ENCODE measurements at places on chromosomes 4 and X.

- no peak for DNase-seq
Measured at GRCh38 chrX:30592831-30593230, 15.3 kb upstream of the TASL start.

- no peak for DNase-seq
Measured at GRCh38 chr4:127214931-127215330, 417.8 kb upstream of the INTU start.

DNA sequence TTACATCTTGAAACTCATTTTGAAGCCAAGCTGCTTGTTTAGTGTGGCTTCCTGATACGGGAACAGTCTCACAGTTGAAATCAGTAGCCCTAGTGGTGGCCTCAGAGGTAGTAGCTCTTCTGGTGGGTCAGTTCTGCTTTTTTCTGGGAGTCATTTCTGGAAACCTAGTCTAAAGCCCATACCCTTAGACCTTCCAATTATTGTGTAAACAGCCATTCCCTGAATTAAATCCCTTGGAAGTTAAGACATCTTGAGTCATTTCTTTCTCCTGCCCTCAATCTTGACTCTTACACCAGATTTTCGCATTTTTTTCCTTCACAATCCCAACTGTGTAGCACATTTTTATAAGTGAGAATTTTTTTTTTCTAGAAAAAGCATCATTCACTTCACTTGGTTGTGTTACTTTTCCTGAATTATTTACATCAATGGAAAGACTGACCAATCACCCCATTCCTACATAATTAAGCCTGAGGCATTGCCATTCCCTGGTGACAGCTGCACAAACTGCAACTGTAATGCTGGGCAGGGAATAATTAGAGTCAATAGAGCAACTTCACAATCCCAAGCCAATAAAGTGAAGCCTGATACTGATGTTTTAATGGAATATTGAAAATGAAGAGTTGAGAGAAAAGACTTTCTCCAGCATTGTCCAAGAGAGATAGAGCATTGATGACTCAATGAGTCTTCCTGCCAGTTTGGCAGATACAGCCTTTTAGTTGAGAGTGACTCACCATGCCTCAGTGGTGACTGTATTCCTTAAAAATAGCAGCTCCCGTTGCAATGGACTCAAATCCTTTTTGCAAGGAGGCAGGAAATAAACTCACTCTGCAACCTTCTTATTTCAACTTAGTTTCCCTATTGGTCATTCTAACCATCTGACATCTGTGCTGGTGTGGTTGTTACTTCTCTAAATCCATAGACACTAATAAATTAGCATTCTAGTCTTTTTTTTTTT lies 13.0 kb upstream of the SEPSECS start:
- DNase-seq, result no peak

DNA sequence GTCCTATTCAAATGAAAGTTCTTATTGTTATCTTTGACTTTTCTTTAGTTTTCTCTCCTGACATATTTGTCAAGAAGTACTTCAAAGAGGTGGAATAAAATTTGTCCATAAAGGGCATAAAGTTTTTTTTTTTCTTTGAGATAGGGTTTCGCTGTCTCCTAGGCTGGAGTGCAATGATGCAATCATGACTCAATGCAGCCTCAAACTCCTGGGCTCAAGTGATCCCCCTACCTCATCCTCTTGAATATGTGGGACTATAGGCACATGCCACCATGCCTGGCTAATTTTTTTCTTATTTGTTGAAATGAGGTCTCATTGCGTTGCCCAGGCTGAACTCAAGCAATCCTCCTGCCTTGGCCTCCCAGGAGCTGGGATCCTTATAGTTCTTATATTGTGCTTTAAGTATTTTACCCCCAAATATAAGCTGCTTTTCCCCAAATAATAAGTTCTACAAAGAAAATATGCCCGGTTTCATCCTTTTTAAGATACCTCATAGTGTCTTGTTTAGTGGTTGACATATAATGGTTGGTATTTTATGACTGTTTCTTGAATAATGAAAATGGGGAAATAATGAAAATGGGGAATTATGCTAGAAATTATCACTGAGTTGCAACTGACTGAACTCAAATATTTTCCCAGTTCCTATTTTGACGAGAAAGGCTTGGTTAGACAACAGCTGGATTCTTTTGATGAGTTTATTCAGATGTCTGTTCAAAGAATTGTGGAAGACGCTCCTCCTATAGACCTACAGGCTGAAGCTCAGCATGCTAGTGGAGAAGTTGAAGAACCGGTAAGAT lies 11.6 kb downstream of the POLR2B start:
- no peak for DNase-seq

DNA sequence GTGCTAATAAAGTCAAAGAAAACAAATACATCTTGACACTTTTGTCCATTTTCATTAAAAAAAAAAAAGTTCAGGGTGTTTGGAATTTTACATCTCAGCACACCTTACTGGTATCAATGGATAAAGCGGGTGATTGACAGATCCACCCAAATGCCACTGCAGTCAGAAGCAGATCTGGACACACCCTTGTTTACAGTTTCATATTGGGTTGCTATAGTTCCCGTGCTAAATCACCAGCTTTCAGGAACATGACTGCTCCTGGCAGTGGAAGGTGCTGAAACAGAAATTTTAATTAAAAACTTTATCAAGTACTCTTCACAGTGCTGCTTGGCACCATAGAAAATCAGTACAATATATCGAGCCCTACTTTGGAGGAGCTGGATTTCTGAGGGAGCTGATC lies 116.3 kb downstream of the STOX2 start:
- no peak for DNase-seq

DNA sequence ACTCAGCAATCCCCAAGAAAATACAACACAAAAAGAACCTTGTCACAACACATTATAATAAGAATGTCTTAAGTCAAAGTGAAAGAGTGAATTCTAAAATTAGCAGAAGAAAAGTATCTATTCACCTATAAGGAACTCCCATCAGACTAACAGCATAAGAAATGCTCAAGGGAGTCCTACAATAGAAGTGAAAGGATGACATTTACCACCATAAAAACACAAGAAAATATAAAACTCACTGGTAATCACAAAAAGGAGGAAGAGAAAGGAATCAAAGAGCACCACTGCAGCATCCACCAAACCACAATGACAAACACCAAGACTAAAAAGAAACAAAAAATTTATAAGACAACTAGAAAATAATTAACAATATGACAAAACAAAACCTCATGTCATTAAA lies 257.0 kb upstream of the AGTR2 start:
- DNase-seq, result no peak

DNA sequence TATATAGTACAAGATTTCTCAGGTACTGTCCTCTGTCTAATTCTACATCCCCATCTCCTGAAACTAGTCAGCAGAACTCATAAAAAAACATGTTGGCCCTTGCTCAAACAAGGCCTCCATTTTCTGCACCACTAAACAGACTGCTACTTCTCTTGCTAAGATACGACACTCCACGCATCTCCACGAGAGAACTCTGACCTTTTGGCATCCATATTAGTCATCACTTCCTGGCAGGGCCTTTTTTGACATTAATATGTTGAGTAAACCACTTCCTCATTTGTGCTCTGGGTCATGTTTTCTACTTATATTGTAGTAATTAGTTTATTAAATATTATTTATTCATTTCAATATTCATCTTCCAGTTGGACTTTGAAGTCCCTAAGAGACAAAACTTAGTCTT lies 65.6 kb downstream of the DCAF8L1 start:
- no peak for DNase-seq

DNA sequence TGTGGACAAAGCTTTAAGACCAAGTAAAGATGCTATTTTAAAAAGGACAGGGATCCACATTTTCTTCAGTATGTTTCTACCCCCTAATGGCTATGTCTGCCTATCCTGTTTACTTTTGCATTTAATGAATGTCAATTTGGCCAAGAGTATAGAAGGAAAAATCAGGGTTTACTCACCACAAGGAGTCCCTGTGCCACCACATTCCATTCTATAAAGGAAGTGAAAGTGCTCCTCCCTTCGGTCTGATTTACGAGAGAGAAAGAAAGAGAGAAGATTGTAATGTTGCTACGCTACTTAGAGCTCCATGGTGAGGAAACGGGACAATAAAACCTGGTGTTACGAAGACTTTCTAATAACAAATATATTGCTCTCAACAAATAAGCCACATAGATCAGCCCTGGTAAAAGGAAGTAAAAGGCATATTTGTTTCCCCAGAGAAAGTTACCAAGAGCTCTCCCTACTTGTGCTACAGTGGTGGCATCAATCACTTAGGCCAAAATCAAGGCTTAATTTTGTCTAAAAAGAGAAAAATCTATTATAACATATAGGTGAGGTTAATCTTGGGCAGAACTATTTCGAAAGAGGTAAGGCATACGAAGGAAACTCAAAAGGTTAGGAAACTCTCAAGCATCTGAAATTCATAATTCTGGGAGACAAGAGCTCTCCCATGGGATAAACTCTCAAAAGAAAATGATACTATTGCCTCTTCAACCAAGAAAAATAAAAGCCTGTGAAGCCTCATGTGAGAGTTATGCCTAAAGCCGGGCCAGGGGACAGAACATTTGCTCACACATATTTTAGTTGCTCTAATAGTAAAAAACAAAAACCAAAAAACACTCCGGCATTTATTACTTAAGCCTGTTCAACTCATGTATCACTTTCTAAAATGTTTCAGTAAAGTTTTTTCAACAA lies 29.5 kb downstream of the TAPT1 start:
- DNase-seq, result no peak

- DNase-seq, result no peak
Measured at GRCh38 chr4:5366421-5366820, 315.1 kb downstream of the STK32B start.

- no peak for DNase-seq
Measured at GRCh38 chrX:136200466-136200865, 50.7 kb downstream of the MAP7D3 start.

- DNase-seq, result no peak
Measured at GRCh38 chrX:482192-482701, 95.5 kb upstream of the PPP2R3B start.

GRCh38 chrX:103530545-103530944 lies 11.3 kb upstream of the RAB40A start:
- DNase-seq, result no peak

DNA sequence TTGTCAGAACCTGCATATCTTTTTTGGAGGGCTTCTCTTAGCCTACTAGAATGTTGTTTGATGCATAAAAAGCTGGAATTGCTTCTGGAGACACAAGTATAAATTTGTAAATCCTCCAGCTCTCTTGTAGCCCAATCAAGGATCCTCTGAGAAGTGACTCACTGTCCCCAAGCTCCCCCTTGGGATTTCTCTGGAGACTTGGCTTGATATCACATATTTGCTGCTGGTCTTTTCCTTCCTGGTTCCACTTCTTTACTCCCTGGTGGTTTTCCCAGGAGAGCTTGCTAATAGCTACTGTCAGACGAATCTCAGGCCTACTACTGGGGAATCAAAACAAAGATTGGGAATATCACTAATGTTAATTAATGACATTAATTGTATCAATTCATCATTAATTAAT lies 173.1 kb downstream of the STK32B start:
- DNase-seq, result no peak

GRCh38 chr4:26503427-26503826 lies 13.1 kb upstream of the CCKAR start:
- no peak for DNase-seq

- no peak for DNase-seq
Measured at GRCh38 chrX:115901241-115901640, 269.3 kb upstream of the AGTR2 start.

DNA sequence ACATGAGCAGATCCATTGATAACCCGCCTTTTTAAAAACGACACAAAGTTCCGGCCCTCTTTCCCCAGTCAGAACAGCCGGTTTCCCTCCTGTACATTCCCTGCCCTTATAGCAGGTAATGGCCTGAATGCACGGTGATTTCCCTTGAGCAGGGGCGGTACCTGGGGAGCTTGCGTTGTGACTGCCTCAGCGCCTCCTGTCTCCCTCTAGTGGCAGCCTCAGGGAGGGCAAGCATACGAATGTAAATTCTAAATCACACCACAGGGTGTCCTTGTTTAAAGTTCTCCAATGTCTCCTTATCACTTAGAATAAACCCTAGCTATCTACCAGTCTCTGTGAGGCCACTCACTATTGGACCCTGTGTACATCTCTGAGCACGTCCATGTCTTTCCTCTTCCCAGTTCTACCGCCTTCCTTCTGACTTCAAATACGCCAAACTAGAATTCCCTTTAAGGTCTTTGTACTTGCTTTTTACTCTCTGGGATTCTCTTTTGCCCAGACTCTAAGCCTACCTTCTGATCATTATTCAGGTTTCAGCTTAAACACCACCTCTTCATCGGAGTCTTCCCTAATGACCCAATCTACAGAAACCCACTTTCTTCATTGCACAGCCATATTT lies 18.4 kb upstream of the LDB2 start:
- peak; percentile 65 for DNase-seq

DNA sequence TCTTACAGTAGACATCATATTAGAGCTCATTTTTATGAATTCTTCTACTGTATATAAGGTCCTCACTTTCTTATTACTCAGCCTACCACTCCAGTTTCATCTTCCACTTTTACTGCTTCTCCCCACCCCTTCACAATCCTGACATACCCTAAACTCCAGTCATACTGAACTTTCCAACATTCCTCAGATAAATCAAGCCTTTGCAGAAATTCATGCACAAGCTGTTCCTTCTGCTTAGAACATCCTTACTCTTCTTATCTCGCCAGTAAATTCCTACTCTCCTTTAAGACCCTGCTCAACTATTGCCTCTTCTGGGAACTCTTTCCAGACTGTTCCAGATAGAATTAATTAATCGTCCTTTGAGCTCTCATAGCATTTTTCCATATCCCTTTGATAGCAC lies 24.8 kb downstream of the RTL9 start:
- no peak for DNase-seq

DNA sequence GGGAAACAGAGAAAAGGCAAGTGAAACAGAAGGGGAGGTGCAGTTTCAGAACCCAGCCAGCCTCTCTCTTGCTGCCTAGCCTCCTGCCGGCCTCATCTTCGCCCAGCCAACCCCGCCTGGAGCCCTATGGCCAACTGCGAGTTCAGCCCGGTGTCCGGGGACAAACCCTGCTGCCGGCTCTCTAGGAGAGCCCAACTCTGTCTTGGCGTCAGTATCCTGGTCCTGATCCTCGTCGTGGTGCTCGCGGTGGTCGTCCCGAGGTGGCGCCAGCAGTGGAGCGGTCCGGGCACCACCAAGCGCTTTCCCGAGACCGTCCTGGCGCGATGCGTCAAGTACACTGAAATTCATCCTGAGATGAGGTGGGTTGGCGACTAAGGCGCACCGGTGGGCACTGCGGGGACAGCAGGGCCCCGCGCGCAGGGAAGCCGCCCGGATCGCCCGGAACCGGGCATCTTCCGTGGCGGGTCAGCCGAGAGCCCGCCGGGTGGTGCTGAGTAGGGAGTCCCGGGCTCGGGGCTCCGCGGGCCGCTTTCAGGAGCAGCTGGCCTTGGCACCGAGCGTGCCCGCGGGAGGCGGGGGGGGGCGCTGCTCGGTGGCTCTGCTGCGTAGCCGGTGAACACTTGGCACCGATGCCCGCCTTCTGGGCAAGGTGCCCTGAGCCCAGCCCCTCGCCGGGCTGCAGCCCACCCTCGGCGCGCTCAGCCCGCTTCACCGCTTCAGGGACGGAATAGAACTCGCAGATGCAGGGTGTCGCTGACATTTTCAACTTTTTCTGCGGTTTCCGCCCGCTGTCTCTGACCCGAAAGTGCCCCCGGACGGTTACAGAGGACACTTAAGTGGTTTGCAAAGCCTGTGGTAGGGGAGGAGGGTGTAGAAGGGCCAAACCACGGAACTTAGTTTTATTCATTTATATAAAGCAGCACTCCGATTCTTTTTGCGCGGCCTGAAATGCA lies at the start of gene CD38:
Gene CD38 (plus strand): TSS at position 40 of the 953 bp plus-strand sequence. CDS start 87 bp downstream, at position 127.
- peak; percentile 39 for DNase-seq

GRCh38 chrX:17631647-17632046 lies 105.6 kb upstream of the SCML1 start:
- no peak for DNase-seq
